ENCODE measurements at places on chromosomes 6 and 20.

DNA sequence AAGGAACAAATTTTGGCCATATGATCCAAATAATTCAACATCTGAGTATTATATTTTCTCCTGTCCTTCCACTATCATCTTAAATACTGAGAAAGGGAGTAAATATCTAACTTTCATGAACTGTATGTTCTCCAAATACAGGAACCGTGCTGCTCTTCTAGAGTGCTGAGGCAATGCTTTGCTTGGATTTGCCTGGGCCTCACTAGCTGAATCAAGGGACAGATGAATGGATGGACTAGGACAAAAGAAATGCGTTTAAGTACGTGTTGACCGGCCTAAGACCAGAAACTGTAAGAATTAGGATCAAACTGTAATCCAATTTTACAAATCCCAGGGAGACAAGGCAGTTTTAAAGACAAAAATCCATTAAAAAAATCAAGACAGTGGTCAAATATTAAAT lies 362.4 kb upstream of the RUNX2 start:
- DNase-seq: no peak

GRCh38 chr6:34876472-34876871 lies 11.4 kb downstream of the TAF11 start:
- DNase-seq: no peak

DNA sequence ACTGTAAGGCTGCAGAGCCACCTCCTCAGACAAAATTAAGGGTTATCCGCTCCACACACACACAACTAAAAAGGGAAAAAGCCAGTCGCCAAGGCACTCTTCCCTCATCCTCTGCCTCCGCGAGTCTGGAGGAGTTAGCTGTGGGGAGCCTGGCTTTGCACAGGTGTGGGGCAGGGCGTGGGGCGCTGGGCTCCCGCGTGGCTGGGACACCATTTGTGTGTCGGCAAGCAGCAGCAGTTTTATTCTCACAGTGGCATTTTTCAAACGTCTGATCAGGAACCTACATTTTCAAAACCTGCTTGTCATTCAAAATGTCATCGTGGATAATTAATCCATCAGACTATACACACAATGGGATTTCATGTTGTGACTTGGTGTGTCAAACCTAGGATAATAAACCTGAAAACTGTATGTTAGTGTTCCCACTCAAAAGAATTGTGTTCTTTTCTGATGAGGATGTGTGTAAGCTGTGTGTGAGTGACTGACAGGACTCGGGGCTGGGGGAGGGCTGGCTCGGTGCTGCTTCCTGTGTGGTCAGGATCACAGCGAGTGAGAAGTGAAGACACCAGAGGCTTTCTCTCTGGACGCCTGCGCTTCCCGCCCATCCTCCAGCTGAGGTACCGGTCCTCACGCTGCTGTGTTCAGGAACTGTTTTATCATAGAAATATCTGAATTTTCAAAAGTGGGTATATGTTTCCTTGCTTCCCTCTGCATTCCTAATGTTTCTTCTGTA lies 83.1 kb downstream of the IRF4 start:
- DNase-seq: no peak

DNA sequence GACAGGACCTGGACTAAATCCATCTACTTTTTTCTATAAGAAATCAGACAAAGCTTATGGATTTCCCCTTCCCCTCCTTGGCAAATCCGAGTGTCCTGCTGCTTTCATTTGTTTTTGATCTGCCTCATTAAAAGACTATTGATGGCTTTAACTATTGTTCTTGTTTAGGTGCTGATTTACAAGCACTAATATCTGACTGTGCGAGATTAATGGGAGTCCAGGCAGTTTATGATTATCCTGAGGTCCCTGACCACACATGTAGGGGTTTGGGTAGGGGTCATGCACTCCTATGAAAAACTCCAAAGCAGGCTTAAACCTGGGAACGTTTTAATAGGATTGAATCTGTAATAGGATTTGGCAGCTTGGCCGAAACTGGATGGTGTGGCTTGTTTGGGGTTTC lies 317.5 kb upstream of the POU3F2 start:
- no peak for DNase-seq

GRCh38 chr6:16671302-16672289 lies 89.7 kb downstream of the ATXN1 start:
- no peak for DNase-seq

All from GM12864 (cell line).